ENCODE measurements at places on chromosomes 4 and X.

GRCh38 chr4:176054942-176055341 is 10.7 kb upstream of the WDR17 start:
- no peak for DNase-seq

DNA sequence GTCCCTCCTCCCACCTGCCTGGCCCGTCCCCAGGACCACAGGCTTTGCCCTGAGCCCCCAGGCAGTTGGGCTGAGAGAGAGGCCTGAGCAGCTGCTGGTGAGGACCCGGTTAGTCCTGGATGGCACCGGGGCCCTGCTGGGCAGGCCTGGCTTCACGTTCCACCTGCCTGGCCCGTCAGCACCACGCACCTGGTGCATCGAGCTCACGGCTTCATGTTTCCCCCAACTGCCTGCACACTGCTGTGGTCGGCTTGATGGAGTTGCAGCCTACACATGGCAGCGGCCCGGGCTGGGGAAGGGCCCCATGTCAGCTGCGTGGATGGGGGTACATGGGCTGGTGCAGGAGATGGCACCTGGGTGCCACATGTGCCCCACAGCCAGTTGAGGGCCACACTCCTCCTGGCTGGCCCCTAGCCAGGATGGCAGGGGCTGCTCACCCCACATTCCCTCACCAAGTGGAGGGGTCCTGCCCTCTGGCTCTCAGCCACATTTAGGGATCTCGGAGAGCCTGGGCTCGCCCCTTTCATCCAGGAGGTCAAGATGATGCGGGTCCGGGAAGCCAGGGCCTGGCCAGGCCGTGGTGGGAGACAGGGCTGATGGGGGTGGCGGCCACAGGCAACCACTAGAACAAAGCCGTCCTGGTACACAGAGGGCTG is 28.5 kb downstream of the NKX1-1 start:
- DNase-seq: no peak

DNA sequence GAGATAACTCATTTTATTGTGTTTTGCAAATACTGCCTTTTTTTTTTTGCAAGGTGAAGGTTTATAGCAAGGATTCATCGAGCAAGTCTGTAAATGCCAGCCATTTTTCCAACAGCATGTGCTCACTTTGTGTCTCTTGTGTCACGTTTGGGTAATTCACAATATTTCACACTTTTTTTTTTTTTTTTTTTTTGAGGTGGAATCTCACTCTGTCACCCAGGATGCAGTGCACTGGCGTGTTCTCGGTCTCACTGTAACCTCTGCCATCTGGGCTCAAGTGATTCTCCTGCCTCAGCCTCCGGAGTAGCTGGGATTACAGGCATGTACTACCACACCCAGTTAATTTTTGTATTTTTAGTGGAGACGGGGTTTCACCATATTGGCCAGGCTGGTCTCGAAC is 1.9 kb downstream of the RNF4 start:
- no peak for DNase-seq

- no peak for DNase-seq
Observed at GRCh38 chr4:99612281-99612680, 37.7 kb downstream of the MTTP start.

DNA sequence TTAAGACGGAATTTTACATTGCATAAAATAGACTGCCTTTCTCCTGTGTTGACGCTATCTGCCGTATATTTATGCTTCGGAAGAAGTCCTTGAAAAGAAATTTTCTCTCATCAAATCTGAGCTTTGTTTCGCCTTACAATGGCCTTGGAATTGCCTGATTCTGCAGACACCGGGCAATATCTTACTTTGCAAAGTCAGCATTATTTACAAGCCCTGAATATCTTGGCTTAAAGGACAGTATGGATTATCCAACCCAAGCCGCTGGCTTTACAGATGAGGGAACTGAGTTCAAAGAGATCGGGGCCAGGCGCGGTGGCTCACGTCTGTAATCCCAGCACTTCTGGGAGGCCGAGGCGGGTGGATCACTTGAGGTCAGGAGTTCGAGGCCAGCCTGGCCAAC is 1.1 kb upstream of the MANBA start:
- no peak for DNase-seq

GRCh38 chr4:159146488-159146887 is 43.6 kb downstream of the RAPGEF2 start:
- no peak for DNase-seq

DNA sequence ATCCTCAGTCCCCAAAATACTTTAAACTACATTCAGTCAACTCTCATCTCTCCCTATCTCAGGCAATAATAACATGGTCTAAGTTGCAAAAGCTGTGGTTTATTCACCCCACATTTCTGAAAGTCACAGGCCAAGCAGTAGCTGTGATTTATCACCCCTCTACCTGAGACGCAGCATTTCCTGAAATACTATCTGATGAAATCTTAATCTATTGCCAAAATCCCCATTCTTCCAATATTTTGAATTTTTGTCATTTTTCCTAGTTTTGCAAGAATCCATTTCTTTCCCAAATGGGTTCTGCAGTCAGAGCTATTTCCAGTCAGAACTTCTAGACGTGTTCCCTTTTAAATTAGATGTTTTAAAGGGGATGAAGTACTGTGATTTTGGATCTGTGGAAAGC is 148.3 kb downstream of the BANK1 start:
- DNase-seq: no peak

- no peak for DNase-seq
Observed at GRCh38 chr4:79852305-79852730, 220.7 kb downstream of the ANTXR2 start.

DNA sequence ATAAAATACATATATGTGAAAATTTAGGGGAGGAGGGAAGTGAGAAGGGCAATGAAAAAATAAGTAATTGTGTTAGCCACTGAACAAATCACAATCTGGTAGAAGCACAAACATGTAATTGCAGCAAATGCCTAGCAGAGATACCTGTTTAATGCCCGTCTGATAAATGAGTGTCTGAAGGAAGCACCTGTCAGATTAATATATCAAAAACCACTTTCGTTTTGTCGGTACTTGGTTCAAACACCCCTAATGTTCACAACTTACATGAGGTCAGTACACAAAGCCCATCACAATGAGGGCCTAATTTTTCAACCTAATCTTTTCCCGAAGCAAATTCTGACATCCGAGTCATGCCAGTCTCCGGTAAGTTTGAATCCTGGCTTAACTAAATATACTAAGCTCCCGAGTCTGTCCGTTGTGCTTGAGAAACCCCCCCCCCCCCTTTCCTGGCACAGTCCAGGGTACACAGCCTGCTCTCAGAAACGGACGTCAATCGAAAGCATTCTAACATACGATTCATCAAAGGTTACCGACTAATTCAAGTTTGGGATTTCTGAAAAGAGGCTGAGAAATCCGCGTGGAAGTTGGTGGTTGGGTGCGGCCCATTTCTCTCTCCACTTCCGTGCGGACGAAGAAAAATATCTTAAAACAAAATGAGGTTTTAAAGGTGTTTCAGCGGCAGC is 758 bp downstream of the SDAD1 start:
- no peak for DNase-seq

GRCh38 chr4:120071192-120071795 is 4.6 kb upstream of the MAD2L1 start:
- DNase-seq: no peak

GRCh38 chr4:513327-513726 is 14.3 kb downstream of the PIGG start:
- DNase-seq: no peak

DNA sequence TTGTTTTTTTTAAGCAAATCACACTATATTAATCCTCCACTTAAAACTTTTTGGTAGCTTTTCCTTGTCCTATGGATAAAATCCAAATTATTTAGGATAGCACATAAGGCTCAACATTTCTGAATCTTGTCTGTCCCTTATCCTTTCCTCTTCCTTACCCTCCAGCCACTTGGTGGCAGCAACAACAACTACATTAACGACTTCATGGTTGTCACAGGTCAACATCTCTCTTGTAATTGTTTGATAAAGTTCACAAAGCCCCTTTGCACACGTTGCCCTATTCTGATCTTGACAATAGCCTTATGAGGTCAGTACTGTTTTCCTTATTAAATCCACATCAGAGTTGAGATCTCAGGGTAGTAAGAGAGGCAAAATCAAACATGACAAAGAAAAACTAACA is 269.0 kb upstream of the PABPC4L start:
- no peak for DNase-seq

- DNase-seq: no peak
Observed at GRCh38 chr4:29636961-29637360, 1083.2 kb upstream of the PCDH7 start.

DNA sequence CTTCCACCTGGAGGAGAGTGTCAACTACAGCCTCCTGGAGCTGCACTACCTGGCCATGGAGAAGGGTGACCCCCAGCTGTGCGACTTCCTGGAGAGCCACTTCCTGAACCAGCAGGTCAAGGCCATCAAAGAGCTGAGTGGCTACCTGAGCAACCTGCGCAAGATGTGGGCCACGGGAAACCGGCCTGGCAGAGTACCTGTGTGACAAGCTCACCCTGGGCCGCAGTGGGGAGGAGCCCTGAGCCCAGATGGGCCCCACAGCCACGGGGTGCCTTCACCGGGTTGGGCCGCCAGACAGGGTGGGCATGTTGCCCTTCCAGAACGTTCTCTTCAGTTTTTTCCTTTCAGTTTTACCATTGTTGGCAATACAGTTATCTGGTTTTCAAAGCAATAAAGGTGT is 15.2 kb upstream of the FAM47A start:
- DNase-seq: no peak

DNA sequence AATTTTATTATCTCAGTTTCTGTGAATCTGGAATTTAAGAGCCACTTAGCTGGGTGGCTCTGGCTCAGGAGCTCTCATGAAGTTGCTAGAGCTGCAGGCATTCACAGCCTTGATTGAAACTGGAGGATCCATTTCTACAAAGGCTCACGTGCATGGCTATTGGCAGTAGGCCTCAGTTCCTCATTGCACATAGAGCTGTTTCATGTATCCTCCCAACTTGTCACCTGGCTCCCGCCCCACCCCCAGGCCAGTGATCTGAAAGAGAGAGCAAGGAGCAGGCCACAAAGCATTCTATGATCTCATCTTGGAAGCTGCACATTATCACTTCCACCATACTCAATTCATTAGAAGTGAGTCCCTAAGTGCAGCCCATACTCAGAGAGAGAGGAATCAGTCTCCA is 18.5 kb upstream of the AP1AR start:
- no peak for DNase-seq

GRCh38 chr4:78845472-78845871 is 69.3 kb downstream of the BMP2K start:
- no peak for DNase-seq
